Right atrium auricular region (tissue), 2 donors: ENCODE measurements at places on chromosomes 4 and X. TPM values are rescaled to one million over a fixed set of nuclear protein-coding genes. Genes with fewer than 3 reads are reported as not detected.

GRCh38 chr4:118730683-118731082 is 45.5 kb downstream of the METTL14 start:
- DNase-seq = no peak
- no peak overlapping the region for H3K27ac ChIP-seq
- H3K4me3 ChIP-seq = no peak overlapping the region
- no peaks in the 10 kb centered on the region for H3K4me1 ChIP-seq
- H3K36me3 ChIP-seq = peaks cover 67% of the 10 kb centered on the region

DNA sequence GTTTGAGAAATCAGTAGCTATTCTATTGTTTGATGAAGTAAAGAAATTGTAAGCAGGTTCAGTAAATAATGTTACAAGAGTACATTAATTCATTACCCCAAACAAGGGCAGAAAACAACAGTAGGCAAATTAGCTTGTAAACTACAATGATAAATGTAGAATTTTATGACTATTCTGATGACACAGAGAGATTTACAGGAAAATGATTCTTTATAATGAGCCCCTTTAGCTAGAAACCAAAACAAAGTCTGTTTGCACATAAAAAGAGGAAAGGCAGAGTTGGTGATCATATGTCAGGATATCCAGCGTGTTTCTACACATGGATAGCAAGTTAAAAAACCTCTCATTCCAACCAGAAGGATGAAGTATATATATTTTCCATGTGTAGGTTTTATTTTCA is 204.8 kb downstream of the CFAP299 start:
- H3K4me3 ChIP-seq = no peak overlapping the region
- no peaks in the 10 kb centered on the region for H3K36me3 ChIP-seq
- no peak overlapping the region for H3K27ac ChIP-seq
- no peaks in the 10 kb centered on the region for H3K27me3 ChIP-seq

DNA sequence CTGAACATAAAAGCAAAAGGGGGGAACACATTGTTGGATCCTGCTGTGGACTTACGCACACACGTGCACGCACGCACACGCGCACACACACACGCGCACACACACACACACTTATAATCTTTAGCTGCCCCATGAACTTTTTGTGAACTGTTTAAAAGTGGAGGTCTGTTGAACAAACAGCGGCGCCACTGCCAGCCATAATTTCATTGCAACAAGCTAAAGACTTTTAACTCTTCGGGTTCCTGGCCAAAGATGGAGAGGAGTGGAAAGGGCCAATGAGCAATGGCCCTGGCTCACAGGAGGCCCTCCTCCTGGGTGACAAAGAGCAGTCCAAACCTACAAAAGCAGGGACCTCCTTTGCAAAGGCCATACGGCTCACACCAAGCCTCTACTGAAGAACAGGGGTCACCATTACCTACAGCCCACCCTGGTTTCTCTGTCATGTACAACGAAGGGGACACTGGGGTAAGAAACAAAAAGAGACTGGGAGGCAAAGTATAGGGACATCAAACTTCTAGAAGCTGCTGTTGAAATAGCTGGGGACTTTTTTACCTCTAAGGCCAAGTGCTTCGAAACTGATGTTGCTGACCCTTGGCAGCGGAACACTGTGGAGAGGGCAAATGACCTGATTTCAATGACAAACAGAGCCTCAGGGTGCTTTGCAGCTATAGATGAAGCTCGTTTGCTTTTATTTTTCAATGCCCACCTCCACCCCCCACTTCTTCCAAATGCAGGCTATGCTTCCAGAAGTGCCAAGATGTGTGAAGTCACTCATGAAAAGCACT is 16.7 kb downstream of the BCOR start:
- no peak overlapping the region for H3K4me3 ChIP-seq
- H3K27ac ChIP-seq = no peak overlapping the region
- H3K27me3 ChIP-seq = no peaks in the 10 kb centered on the region
- H3K4me1 ChIP-seq = no peaks in the 10 kb centered on the region
- no peak for DNase-seq
- H3K36me3 ChIP-seq = no peaks in the 10 kb centered on the region

The CT47B1 gene
- not detected for total RNA-seq

The AVPR2 gene
- 4.7 TPM for total RNA-seq

The CYLC1 gene
- total RNA-seq = not detected

- no peaks in the 10 kb centered on the region for H3K27me3 ChIP-seq
- no peak overlapping the region for H3K27ac ChIP-seq
- H3K4me1 ChIP-seq = no peaks in the 10 kb centered on the region
- H3K36me3 ChIP-seq = no peaks in the 10 kb centered on the region
- no peak for DNase-seq
- no peak overlapping the region for H3K4me3 ChIP-seq
Measured at GRCh38 chr4:116469582-116469981, 615.8 kb downstream of the TRAM1L1 start.

GRCh38 chr4:56055991-56056390 is 107.2 kb downstream of the CEP135 start:
- H3K36me3 ChIP-seq = no peaks in the 10 kb centered on the region
- no peak overlapping the region for H3K4me3 ChIP-seq
- no peaks in the 10 kb centered on the region for H3K4me1 ChIP-seq

DNA sequence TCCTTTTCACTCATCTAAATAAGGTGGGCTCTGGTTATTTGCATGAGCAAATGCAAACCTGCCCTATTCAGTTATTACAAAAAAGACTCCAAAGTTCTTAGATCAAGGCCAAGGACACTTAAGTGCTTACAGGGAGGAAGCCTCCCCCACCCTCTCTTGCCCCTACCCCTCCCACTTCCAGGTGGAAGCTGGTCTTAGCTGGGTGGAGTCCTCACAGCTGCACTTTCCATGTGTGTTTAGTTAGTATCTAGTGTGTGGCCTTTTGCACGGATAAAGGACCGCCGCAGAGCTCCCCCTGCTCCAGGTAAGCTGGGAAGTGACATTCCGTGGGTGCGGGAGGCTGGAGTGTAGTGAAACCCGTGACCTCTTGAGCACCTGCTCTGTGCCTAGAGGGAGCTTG is at the start of gene TRIM75:
Gene TRIM75, plus strand, starts transcription at position 222 of the 400 bp plus-strand sequence. CDS start 5,282 bp downstream, outside the sequence.
- no peak within 1 kb of the TSS for H3K4me3 ChIP-seq
- H3K27me3 ChIP-seq = no peaks in the 10 kb centered on the region
- no peaks in the 10 kb centered on the region for H3K4me1 ChIP-seq
- no peaks in the 10 kb centered on the region for H3K36me3 ChIP-seq
- DNase-seq = no peak
- H3K27ac ChIP-seq = no peak within 1 kb of the TSS

GRCh38 chr4:83440148-83440814 is 15.3 kb downstream of the HELQ start:
- H3K4me3 ChIP-seq = no peak overlapping the region
- DNase-seq = no peak
- H3K27me3 ChIP-seq = no peaks in the 10 kb centered on the region
- no peak overlapping the region for H3K27ac ChIP-seq

GRCh38 chr4:12242354-12242753 is 813.7 kb upstream of the HS3ST1 start:
- DNase-seq = no peak
- no peaks in the 10 kb centered on the region for H3K36me3 ChIP-seq
- no peak overlapping the region for H3K4me3 ChIP-seq
- no peaks in the 10 kb centered on the region for H3K27me3 ChIP-seq
- no peak overlapping the region for H3K27ac ChIP-seq

The VEGFC gene
- 8.6 TPM for total RNA-seq

- H3K36me3 ChIP-seq = no peaks in the 10 kb centered on the region
- no peak for DNase-seq
- H3K4me1 ChIP-seq = peaks cover 37% of the 10 kb centered on the region
- no peaks in the 10 kb centered on the region for H3K27me3 ChIP-seq
Measured at GRCh38 chr4:156958276-156959074, 13.1 kb downstream of the PDGFC start.

The MSX1 gene
- total RNA-seq = 1.4 TPM

The BRS3 gene
- not detected for total RNA-seq

- no peaks in the 10 kb centered on the region for H3K27me3 ChIP-seq
- no peak overlapping the region for H3K27ac ChIP-seq
- no peaks in the 10 kb centered on the region for H3K36me3 ChIP-seq
- H3K4me3 ChIP-seq = no peak overlapping the region
- no peaks in the 10 kb centered on the region for H3K4me1 ChIP-seq
Measured at GRCh38 chrX:70960730-70961129, 29.8 kb upstream of the SLC7A3 start.

DNA sequence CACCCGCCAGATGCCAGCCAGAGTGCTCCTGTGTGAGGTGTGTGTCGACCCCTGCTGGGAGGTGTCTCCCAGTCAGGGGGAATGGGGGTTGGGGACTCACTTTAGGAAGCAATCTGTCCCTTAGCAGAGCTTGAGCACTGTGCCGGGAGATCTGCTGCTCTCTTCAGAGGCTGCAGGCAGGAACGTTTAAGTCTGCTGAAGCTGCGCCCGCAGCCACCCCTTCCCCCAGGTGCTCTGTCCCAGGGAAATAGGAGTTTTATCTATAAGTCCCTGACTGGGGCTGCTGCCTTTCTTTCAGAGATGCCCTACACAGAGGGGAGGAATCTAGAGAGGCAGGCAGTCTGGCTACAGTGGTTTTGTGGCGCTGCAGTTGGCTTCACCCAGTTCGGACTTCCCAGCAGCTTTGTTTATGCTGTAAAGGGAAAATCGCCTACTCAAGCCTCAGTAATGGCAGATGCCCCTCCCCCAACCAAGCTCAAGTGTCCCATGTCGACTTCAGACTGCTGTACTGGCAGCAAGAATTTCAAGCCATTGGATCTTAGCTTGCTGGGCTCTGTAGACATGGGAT is 80.8 kb downstream of the CCSER1 start:
- DNase-seq = no peak
- no peaks in the 10 kb centered on the region for H3K27me3 ChIP-seq
- H3K4me1 ChIP-seq = no peaks in the 10 kb centered on the region
- H3K4me3 ChIP-seq = no peak overlapping the region

DNA sequence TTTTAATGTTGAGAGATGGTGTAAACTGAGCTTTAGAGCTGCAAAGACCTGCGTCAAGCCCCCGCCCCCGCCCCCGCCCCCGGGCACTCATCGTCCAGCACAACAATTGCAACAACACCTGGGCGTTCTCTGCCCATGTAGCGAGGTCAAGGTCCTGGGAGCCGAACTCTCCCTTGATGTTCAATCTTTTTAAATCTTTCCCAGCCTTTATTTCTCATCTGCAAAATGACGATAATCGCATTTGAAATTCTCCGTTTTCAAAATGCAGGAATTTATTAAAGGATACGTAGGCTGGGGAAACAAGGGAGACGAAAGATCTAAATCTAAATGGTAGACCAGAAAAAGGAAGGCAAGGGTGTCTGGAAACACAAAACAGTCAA is 648 bp upstream of the MSMO1 start:
- peaks cover 20% of the 10 kb centered on the region for H3K4me1 ChIP-seq
- H3K4me3 ChIP-seq = peak overlapping the region; percentile 80
- H3K27me3 ChIP-seq = no peaks in the 10 kb centered on the region
- DNase-seq = no peak
- no peaks in the 10 kb centered on the region for H3K36me3 ChIP-seq

The DRP2 gene
- total RNA-seq = not detected

The NEIL3 gene
- not detected for total RNA-seq

The YY2 gene
- total RNA-seq = 0.63 TPM

- H3K27me3 ChIP-seq = no peaks in the 10 kb centered on the region
- no peaks in the 10 kb centered on the region for H3K36me3 ChIP-seq
- H3K4me3 ChIP-seq = no peak overlapping the region
- DNase-seq = no peak
- no peaks in the 10 kb centered on the region for H3K4me1 ChIP-seq
- peak overlapping the region; percentile 67 for H3K27ac ChIP-seq
Measured at GRCh38 chr4:168524006-168524405, 27.2 kb downstream of the PALLD start.

GRCh38 chr4:168723020-168723419 is 226.2 kb downstream of the PALLD start:
- no peak overlapping the region for H3K4me3 ChIP-seq
- H3K36me3 ChIP-seq = peaks cover 4% of the 10 kb centered on the region
- H3K27ac ChIP-seq = no peak overlapping the region
- H3K27me3 ChIP-seq = no peaks in the 10 kb centered on the region
- no peaks in the 10 kb centered on the region for H3K4me1 ChIP-seq

DNA sequence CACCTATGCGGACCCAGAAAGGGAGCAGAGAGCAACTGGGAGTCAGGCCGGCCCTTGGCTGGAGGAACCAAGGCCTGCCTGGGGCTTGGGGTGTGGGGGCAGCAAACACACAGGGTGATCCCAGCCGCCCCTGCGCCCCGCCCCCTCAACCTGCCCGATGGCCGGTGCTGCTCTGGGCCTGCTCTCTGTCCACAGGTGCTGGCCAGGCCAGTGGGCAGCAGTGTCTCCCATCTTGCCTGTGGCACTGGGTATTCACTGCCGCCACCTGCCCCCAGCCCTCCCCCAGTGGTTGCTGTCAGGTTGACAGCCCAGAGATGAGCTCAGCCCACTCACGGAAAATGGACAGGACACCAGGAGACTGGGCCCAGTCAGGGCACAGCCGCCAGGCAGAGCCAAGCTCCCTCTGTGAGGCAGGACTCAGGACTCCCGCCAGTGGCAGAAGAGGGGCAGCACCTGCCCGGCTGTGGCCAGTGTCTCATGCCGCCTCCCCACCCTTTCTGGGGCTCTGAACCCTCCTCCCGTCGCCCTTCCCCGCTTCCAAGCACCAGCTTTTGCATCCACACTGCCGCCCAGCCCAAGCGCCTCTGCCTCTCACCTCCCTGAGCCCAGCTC is 4.7 kb downstream of the NKX1-1 start:
- H3K4me1 ChIP-seq = no peaks in the 10 kb centered on the region
- H3K27ac ChIP-seq = no peak overlapping the region
- no peaks in the 10 kb centered on the region for H3K36me3 ChIP-seq
- H3K27me3 ChIP-seq = peaks cover 21% of the 10 kb centered on the region
- DNase-seq = no peak

DNA sequence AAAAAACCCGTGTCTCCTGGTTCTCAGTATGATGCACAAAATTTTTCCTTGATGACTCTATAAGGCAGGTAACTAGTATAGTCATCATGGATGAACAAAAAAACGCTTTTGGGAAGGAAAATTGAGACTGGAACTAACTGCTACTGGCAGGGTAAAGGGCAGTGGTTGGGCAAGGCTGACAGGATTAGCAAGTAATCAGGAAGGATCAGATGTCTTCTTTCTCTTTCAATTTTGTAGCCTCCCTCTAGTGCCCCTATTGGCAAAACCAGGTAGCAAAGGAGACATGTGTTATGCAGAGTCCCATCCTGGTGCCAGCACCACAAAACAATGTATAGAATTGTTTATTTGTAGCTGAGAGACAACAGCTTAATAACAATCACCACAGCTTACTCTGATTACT is 12.8 kb upstream of the SLITRK4 start:
- no peak overlapping the region for H3K27ac ChIP-seq
- no peaks in the 10 kb centered on the region for H3K36me3 ChIP-seq
- no peaks in the 10 kb centered on the region for H3K4me1 ChIP-seq
- H3K27me3 ChIP-seq = no peaks in the 10 kb centered on the region
- H3K4me3 ChIP-seq = no peak overlapping the region

The LNX1 gene
- total RNA-seq = 4.5 TPM

DNA sequence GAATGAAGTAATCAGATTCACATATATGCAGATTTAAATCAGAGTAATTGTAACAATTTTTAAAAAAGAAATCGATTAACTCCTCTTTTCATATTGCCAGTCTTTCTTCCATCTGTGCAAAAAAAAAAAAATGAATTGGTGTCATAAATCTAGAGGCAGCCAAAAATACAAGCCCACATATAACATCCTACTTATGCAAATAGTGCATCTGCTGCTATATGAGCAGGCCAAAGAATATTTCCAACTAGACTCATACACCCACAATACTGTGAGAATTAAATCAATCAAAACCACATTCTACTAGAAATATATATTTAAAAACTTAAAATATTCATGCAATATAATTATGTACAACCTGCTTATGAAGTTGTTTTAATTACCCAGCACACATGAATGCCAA is 298.1 kb upstream of the TRAM1L1 start:
- no peak overlapping the region for H3K4me3 ChIP-seq
- DNase-seq = no peak
- no peaks in the 10 kb centered on the region for H3K36me3 ChIP-seq
- H3K27me3 ChIP-seq = no peaks in the 10 kb centered on the region
- no peak overlapping the region for H3K27ac ChIP-seq

GRCh38 chrX:1224954-1225353 is 12.5 kb upstream of the CRLF2 start:
- H3K36me3 ChIP-seq = no peaks in the 10 kb centered on the region
- H3K27ac ChIP-seq = no peak overlapping the region
- H3K4me3 ChIP-seq = no peak overlapping the region
- H3K27me3 ChIP-seq = no peaks in the 10 kb centered on the region
